Testis (tissue), 5 donors: ENCODE measurements at places on chromosomes 5 and 9. TPM values are rescaled to one million over a fixed set of nuclear protein-coding genes. Genes with fewer than 3 reads are reported as not detected.

RGS7BP gene
- 3.1 TPM for total RNA-seq

DNA sequence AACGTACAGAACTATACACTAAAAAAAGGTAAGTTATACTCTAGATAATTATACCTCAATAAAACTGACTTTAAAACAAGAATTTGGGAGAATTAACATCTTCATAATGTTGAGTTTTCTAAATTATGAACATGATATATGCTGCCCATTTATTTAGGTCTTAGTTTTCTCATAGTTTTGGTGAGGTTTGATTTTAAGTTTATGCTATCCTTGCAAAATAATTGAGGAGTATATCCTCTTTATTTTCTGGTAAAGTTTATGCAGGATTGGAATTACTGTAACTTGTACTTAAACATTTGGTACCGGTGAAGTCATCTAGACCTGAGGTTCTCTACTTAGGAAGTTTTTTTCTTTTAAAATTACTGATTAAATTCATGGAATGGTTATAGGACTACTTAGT, 38.9 kb upstream of the RNU6ATAC start:
- no peaks in the 10 kb centered on the region for H3K4me1 ChIP-seq
- H3K27me3 ChIP-seq: no peaks in the 10 kb centered on the region
- DNase-seq: no peak
- H3K27ac ChIP-seq: no peak overlapping the region
- no peak overlapping the region for H3K4me3 ChIP-seq

CCNI2 gene
- total RNA-seq: 2.7 TPM

PCDH1 gene
- 10.6 TPM for total RNA-seq

DNA sequence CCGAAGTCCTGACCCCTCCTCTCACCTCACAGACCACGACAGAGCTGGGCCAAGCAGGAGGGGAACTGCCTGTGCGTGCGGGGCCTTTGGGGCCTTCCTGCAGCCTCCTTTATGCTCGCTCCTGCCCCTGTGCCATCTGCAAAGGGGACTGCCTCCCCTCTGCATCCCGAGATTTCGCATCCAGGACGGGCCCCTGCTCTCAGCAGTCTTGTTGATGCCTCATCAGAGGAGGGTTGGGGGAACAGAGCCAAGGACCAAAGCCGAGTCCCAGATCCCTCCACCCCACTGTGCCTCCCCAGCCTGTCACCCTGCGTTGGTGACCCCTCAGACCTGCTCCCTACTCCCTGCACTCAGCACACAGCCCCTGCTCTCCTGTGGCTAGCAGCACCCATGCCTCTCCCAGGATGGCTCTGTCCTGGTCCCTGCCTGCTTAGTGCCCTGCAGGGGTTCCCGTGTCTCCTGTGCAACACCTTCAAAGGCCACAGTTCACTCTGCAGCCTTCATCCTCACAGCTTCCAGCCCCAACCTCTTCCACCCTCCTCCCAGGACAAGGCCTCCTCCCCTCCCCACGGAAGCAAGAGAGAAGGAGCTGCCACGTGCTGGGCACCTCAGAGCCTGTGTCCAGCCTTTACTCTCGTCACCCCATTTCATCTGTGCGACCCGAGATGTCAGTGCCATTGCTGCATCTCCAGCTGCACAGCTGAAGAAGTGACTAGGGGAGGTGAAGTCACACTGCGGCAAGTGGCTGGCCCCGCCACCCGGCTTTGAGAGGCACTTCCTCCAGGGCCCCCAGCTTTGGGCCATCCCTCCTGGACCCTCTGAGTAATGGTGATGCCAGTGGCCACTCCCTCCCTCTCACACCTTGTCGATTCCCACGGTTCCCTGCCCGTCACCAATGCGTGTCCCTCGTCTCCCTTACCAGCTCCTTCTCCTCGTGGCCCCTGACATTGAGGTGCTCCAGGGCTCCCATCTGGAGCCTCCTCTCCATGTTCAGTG, 62.6 kb upstream of the LRRTM2 start:
- no peak overlapping the region for H3K4me3 ChIP-seq
- no peaks in the 10 kb centered on the region for H3K27me3 ChIP-seq
- no peak overlapping the region for H3K27ac ChIP-seq
- peaks cover 3% of the 10 kb centered on the region for H3K36me3 ChIP-seq
- peaks cover 4% of the 10 kb centered on the region for H3K4me1 ChIP-seq
- no peak for DNase-seq
